ENCODE measurements at places on chromosomes 6 and 20.

- no peak for DNase-seq
Observed at GRCh38 chr6:41274256-41274655, 12.2 kb downstream of the TREM1 start.

DNA sequence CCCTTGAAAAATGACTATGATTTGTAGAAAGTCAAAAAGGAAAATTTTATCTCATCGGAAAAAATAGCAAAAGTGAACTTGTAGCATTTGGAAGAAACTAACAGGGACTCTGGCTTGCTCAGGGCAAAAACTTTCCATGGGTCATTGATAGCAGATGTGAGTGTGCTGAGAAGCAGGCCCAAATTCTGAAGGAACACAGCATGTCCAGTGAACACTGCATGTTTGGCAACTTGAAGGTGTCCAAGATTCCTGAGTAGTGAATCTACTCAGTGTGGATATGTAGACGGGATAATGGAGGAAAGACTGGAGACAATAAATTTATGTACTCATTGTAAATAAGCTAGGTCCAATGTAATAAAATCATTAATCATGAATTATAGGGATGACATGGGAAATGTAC, 8.2 kb downstream of the SLC17A2 start:
- DNase-seq = no peak

- no peak for DNase-seq
Observed at GRCh38 chr6:116387374-116387773, 16.6 kb downstream of the DSE start.

DNA sequence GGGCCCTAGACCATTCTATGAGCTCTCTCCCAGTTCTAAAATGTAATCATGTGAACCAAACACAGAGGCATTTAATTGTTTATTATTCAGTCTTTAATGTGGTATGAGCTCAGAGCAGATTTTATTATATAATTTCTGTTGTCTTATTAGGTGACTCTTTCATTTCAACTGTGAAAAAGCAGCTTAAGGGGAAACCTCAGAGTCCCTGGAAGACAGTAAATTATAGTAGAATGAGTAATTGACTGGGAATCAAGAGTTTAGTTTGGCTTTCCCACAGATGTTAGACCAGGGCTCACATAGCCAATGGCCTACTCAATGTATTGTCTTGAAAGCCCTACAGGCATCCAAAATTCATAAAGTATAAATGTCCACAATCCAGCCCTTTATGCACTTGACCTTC, 390.4 kb upstream of the SLC35B3 start:
- no peak for DNase-seq

GRCh38 chr20:8315639-8316573, 183.8 kb downstream of the PLCB1 start:
- DNase-seq = no peak

DNA sequence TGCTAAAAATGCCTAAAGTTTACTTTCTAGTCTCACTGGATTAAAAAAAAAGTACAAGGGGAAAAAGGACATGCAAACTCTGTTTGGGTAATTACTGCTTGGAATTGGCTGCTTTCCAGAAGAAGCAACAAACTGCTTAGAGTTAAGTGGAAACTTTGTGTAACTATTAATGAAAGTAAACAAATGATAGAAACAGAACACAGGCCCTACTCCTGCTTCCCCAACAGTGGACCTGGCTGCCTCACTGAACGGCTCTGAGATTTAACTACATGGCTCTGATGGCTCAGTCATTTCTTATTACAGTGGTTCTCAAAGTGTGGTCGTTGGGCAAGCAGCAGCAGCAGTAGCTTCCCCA, 108.5 kb downstream of the MAN1A1 start:
- no peak for DNase-seq

- DNase-seq = no peak
Observed at GRCh38 chr6:139257291-139257690, 34.5 kb downstream of the TXLNB start.

Data from Panc1 (cell line).